ENCODE measurements at places on chromosomes 16 and 17.
A peak's percentile ranks its signal among the peaks of the same experiment; 100 is the strongest.

DNA sequence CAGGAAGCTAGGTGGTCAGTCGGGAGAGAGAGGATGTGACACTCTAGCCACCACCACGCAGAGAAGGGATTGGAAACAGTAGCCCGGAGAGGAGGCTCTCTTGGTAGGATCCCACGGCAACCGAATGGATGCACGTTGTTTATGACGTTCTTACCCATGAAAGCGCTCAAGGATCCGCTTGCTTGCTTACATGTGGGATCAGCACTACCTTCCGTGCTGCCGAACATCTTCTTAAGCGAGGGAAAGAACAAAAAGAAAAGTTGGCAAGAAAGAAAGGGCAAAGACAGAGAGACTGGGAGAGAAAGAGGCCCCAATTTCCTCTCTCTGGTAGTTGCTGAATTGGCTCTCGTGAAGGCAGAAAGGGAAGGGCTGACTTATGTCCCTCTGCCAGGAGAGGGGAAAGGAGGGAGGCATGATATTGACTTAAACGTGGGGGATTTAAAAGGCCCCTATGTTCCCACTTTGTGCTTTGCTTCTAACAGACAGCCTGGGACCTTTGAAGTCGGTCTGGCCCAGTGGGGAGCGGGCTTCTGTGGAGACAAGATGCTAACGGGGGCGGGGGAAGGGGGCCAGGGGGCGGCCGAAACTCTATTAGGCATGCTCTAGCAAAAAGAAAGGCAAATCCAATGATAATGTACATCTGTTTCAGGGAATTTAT is 35.4 kb downstream of the SNX20 start:
- DNase-seq = no peak

DNA sequence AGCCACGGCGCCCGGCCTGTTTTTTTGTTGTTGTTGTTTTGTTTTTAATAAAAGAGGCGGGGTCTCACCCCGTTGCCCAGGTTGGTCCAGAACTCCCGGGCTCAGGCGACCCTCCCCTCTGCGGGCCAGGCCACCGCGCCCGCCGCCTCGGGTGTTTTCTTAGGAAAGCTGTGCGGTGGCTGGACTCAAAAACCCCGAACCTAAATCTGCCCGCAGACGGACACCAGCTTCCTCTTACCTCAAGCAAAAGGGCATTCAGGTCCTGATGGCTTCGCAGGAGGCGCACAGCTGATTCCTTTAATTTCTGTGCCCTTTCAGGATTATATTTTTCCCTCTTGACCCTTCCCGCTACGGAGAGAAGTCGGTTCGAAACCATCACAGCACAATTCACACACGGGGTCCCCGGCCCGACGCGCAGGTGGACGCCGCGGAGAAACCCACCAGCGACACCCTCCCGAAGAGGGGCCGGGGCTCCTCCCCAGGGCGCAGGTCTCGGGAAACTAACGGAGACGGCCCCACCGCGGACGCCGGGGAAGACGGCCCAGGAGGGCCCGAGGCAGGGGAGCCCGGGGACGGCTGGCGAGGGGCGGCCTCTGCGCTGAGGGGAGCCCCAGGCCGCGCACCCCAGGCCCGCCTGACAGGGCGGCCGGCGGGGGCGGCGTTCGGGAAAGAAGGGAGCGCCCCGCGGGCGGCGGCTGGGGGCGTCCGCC is 653 bp downstream of the FANCA start:
- no peak for DNase-seq

GRCh38 chr17:79038545-79039135 is 14.7 kb downstream of the C1QTNF1 start:
- DNase-seq = peak; percentile 98

DNA sequence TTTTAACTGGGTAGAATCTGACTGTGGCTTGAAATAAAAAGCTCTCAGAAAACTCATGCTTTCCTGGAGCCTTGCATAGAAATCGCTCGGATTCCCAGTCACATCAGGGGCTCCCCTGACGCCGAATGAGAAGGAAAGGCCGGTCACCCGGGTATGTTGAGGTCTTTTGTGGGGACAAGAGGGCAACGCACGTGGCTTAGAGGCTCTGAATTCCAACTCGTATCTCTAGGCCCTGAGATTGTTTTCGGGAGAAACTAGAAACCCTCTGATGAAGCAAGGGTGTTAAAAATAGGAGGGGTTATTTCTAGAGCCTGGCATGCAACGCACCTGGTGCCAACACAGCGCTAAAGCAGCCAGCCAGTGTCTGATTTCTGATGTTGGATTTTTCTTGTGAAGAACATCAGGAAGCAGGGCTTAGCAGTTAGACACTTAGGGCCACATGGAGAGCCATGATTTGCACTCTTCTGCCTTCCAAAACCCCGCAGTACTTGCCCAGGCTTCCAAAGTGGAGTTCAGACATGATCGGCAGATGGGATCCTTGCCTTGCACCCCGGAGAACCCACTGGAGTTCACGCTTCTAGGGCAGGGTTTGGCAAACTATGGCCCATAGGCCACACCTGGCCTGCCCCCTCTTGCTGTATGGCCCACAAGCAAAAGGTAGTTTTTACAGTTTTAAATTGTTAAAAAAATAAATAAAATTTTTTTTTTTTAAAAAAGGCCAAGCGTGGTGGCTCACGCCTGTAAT is 12.6 kb downstream of the CACNG1 start:
- no peak for DNase-seq

DNA sequence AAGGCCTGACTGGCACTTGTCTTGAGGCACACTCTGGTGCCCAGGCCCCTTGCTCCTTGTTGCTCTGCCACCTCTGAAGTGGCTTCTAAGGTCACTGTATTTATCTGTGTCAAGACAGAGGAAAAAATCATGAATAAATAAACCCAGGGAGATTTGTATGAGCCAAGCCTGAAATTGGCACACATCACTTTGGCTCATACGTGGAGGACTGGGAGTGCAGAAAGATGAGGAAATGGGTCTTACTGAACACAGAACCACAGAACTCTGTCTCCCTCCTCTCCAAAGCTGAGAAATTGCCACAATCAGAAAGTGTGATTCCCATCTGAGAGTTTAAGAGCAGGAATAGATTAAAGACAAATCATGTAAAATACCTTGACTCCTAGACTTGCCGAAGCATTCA is 27.1 kb upstream of the C16orf78 start:
- DNase-seq = no peak

GRCh38 chr16:23826528-23827045 is 9.2 kb upstream of the PRKCB start:
- no peak for DNase-seq

DNA sequence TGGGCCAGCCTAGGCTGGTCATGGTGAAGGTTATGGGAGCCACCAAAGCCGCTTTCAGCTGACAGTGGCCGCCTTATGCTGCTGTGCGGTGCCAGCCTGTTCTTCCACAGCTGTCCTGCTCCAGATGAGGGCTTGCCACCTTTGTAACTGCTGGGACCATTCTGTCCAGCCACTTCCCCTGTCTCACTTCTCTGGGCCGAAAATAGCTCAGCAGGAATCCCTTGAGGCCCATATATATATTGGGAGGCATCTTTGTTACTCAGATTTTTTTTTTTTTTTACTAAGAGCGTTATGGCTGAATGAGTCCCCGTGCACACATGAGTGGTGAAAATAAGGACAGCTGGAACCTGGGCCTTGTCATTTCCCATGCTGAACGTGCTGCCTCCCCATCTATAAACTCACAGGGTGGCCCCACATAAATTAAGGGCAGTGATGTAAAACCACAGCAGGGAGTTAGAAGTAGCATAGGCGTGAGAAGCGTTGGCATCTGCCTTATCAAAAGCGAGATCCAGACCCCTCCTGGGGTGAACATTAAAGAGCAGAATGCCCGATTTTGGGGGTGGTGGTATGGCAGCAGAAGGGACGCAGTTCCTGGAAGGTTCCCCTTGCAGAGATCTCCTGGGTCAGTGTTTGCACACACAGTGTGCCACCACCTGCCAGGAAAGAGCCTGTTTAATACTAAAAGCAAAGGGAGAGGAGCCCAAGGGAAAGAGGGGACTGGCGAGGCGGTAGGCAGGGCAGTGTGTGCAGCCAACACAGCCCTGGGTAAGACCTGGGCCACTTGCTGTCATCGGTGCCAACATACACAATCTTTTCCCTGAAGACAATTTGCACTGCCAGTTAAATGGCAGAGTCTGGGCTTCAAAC is 57.8 kb downstream of the USP43 start:
- DNase-seq = no peak

GRCh38 chr16:56477096-56477878 is 25.9 kb downstream of the OGFOD1 start:
- DNase-seq = peak; percentile 69

GRCh38 chr16:30429418-30429677 is 482 bp downstream of the DCTPP1 start:
- no peak for DNase-seq

DNA sequence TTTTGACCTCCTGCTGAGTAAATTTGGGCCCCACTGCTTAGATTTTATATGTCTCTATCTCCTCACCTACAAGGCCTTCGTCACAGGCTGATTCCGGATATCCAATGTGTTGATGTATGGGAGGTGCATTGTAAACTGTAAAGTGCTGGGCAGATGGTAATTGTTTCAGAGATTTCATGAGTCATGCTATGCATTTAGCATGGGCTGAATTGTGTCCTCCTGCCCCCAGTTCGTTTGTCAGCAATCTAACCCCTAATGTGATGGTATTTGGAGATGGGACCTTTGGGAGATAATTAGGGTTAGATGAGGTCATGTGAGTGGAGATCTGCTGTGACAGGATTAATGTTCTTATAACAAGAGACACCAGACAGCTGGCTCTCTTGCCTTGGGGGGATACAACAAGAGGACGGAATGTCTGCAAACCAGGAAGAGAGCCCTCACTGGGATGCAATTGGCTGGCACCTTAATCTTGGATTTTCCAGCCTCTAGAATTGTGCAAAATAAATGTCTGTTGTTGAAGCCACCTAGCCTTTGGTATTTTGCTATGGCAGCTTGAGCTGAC is 101.8 kb upstream of the NLRP1 start:
- no peak for DNase-seq

GRCh38 chr16:3490911-3491629 is 4.2 kb downstream of the C16orf90 start:
- DNase-seq = no peak

DNA sequence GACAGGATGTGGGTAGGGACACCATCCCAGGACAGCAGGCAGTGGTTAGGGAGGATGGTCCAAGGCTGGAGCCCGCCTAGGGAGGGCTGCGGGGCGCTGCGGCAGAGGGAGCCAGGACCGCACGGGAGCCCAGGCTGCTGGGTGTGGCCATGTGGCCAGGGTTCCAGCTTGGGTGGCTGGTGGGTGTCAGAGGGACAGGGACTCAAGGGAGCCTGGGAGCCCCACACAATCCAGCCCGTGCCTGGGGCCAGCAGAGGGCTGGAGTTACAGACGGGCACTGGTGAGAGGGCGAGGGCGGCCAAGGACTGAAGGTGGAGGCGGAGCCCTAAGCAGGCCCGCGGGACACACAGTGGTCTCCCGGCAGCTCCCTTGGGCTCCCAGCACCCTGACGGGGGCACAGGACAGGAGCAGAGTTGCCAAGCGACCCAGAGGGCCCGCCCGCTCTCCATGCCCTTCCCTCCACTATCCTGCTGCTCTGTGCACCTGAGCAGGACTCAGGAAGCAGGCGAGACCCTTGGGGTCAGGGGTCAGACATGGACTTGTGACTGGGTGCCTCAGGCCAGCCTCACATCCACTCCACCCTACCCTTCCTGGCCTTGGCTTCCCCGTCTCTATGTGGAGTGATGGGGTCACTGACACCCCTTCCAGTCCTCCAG is 7.1 kb downstream of the MRPL28 start:
- DNase-seq = no peak

DNA sequence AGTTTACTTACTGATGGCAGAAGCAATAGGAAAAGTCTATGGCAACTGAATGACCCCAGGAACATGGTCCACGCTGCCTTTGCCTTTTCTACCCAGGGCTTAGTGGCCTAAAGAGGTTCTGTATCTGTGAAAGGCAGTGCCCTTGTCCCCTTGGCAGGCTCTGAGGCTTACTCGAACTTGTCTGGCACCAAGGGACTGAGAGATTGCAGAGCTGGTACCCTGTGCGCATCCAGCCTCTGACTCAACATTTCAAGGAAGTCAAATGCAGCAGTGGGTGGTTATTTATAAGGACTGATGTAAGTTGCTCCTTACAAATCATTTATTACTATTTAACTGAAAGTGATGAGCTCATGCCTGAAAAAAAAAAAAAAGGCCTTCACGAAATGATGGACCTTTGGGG is 299.9 kb upstream of the MYOCD start:
- DNase-seq = no peak

DNA sequence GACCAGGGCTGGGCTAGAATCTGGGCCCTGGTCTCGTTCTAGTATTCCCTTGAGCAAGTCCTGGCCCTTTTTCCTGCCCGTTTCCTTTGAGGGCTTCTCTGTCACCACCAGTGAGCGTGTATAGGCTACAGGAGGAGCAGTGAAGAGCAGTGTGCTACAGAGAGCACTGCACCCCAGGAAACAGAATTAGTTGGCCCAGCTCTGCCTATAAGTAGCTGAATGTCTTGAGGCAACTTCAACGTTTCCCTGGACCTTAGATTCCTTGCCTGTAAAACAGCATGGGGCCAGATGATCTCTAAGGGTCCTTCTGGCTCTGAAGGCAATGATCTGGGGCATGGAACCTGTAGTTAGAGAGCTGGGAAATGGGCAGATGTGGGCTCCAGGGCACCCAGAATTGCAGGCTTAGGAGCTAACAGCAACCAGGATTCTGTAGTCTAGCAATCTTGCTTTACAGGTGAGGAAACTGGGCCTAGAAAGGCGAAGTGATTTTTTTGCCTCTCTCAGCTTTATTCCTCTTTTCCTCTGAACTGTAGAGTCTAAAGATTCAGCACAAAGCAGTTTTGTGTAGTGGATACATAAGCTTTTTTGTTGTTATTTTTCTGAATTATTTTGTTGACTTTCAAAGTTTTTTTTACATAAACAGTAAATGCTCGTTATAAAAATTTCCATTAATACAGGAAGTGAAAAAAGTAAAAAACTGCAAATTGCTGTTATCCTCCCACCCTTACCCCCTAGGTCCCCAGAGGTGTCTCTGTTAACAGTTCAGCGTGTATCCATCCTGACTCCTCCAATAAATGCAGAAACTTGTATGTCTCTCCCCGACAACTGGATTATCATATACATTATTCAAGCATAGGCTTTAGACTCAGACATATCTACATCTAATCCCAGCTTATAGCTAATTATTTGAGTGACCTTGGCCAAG is 1.7 kb upstream of the MYL4 start:
- DNase-seq = no peak

DNA sequence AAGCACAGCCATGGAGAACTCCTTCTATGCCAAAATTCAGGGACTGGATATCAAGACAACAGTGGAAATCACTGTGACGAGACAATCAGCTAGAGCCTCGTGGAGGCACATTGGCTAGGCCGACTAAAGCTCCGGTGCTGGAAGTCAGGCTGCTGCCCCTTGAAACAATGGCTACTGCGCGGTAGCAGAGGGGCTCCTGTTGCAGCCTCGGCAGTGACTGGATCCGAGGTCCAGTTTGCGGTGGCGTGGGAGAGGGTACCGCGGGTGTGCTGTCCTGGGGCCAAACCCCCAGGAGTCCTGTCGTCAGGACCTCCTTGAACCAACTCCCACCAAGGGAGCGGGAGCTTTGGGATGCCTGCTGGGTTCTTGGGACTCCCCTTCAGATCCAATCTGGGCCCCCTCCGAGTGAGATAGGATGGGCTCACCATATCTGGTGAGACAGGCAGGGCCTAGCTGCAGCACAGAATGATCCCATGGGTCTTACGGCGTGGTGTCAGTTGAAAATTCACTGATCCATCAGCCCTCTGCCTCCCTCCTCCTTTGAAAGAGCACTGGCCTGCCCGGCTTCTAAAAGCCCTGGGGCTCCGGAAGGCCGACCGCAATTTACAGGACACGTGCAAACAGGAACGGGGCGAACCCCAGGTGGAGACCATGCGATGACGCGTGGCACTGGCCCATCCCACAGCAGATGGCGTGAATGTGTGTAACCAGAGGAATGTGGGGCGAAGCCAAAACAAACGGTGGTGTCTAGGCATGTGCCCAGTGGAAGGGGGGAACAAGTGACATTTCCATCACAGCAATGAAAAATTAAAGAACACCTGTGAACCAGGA is 15.8 kb upstream of the KCNJ18 start:
- no peak for DNase-seq

Data from GM04503 (cell line).